ENCODE measurements at places on chromosomes 5 and 9. TPM values are rescaled to one million over a fixed set of nuclear protein-coding genes. Genes with fewer than 3 reads are reported as not detected.

GABRP gene
- not detected for total RNA-seq

CD74 gene
- total RNA-seq = 0.65 TPM

OCLN gene
- under 0.01 TPM for total RNA-seq

MYORG gene
- 2.8 TPM for total RNA-seq

CDO1 gene
- total RNA-seq = 0.72 TPM

PCDHGA8 gene
- total RNA-seq = 1.8 TPM

Data from cardiac atrium fibroblast (primary cell).